ENCODE measurements at places on chromosomes 6 and 20. TPM values are rescaled to one million over a fixed set of nuclear protein-coding genes. Genes with fewer than 3 reads are reported as not detected.

RRAGD gene
- 62.7 TPM for total RNA-seq

GRCh38 chr6:28080631-28081485, 490 bp downstream of the ZNF165 start:
- DNase-seq: peak; percentile 97

WFDC5 gene
- not detected for total RNA-seq

- DNase-seq: peak; percentile 95
Measured at GRCh38 chr6:41505122-41506049, 40.8 kb upstream of the FOXP4 start.

SULF2 gene
- total RNA-seq: 19.9 TPM

- no peak for DNase-seq
Measured at GRCh38 chr6:117432273-117432672, 6.5 kb upstream of the ROS1 start.

DNA sequence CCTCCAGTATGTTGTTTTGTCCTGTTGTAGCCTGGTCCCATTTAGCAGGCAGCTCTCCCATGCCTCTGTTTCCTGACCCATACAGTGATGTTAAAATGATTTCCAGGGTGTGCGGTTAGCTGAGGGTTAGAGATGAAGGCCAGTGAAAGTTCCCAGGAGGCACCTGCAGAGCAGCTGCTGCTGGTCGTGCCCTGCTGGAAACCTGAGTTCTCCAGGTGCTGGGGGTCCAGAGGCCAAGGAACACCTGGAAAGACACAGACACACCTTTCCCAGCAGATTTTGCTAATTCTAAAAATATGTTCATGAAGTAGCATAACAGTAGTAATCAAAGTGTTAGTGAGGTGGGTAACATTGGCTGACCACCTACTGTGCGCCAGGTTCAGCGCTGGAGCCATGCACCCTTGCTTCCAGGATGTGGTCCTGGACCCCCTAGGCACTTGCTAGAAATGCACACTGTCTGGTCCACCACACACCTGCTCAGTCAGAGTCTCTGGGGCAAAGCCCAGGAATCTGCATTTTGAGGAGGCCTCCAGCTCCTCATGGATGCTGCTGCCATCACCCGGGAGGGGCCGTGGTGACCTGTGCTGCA, 118.7 kb downstream of the SYNDIG1 start:
- no peak for DNase-seq

DNA sequence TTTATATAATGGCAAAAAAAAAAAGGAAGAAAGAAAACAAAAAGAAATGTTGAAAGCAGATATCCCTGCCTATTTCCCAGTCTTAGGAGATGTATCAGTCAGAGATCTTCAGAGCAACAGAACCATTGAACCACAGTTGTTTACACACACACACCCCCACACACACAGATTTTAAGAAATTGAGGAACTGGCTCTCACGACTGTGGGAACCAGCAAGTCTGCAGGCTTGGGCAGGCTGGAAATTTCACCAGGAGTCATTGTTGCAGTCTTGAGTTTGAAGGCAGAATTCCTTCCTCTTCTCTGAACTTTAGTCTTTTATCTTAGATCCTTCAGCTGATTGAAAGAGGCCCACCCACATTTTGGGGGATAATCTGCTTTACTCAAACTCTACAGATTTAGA, 380.9 kb downstream of the CDKAL1 start:
- no peak for DNase-seq

RPP40 gene
- total RNA-seq: 7.9 TPM

ABHD12 gene
- 72.1 TPM for total RNA-seq

- DNase-seq: peak; percentile 76
Measured at GRCh38 chr20:36836591-36837269, 39.2 kb upstream of the TLDC2 start.

- peak; percentile 39 for DNase-seq
Measured at GRCh38 chr6:68967549-68968300, 332.6 kb downstream of the ADGRB3 start.

DNA sequence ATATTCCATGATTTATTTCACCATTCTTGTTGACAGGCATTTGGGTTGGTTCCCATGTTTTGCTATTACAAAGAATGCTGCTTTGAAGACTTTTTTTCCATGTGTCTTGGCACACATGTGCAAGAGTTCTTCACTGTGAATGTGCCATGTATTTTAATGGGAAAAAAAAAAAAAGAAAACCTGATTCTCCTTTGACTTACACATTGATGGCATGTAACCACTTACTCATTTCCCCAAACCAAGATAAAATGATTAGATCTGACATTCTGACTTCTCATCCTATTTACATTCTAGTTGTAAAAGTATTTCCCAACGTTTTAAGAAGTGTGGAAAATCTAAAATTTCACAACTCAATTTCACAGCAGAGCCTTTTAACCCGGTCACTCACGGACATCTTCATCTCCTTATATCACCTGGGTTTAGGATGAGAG, 4.4 kb downstream of the CAP2 start:
- no peak for DNase-seq

- no peak for DNase-seq
Measured at GRCh38 chr6:12343440-12344162, 53.4 kb downstream of the EDN1 start.

HLA-DPB1 gene
- total RNA-seq: 498 TPM

DNA sequence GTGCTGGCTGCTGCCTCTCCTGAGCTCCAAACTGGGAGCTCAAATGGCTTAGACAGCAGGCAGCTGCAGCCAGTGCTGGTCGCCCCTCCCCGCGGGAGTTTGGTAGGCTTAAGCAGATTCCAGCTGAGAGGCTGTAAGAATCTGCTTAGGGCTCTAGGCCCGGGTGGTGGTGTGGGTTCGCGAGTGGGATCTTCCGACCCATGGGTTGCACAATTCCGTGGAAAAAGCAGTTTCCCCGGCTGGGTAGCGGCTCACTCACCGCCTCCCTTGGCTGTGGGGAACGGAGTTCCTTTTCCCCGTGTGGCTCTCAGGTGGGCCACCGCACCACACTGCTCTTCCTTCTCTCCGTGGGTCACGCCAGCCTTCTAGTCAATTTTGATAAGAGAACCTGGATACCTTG, 232.5 kb downstream of the PKHD1 start:
- peak; percentile 24 for DNase-seq

DNA sequence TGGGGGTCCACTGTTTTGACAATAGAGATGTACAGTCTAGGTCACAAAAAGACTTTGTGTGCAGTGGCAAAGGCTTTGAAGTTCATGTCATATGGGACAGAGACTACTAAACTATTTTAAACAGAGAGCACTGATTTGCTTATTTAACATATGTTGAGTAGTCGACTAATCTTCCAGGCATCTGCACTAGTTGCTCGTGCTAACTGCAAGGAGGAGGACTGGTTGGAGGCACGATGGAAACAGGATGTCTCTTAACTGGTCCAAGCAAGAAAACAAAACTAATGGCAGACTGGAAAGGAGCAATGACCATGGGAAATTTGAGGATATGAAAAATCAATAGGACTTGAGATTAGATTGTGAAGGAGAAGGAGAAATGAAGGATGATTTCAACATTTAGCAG, 28.5 kb upstream of the ERVFRD-1 start:
- no peak for DNase-seq

TCF21 gene
- total RNA-seq: 13.8 TPM

DNA sequence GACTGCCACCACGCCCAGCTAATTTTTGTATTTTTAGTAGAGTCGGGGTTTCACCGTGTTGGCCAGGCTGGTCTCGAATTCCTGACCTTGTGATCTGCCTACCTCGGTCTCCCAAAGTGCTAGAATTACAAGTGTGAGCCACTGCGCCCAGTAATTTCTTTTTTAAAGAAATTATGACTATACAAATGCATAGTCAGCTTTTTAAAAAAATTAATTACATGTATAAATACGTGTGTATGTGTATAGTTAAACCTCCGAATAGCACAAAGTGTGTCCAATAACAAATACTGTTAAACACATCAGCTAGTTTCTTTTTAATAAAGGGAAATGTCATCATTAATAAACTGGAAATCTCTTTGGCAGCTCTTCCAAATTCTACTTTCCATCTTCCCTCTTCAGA, 135.5 kb upstream of the SALL4 start:
- DNase-seq: no peak

- no peak for DNase-seq
Measured at GRCh38 chr6:25700761-25701160, 48.7 kb downstream of the SCGN start.

- DNase-seq: no peak
Measured at GRCh38 chr6:158476389-158476788, 83.5 kb upstream of the TMEM181 start.

GRCh38 chr20:50968289-50968688, 9.7 kb downstream of the MOCS3 start:
- no peak for DNase-seq

GSTA2 gene
- total RNA-seq: 2.1 TPM

MUC21 gene
- total RNA-seq: 2.9 TPM

DNA sequence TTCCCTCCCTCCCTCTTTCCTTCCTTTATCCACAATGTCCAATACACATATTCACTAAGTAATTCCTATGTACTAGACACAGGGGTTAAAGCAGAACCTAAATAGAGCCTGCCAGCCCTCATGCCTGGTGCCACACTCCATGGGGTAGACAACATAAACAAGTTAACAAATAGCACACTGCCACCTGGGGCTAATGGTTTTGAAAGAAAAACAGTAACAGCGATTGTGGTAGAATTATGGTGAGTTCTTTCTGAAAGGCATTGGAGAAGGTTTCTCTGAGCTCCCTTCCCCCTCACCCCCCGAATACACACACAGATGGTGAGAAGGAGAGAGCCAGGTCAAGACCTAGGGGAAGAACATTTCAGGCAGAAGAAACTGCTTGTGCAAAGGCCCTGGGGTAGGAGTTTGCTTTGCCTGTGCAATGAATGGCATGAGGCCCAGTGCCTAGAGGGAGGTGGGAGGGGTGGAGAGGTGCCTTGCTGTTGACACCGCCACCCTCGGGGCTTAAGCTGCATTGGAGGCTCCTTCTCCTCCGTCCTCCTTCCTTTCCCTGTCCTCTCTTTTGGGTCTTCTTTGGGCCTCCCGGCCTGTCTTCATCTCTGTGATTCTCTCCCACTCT, 502.4 kb upstream of the SULF2 start:
- DNase-seq: no peak

ZNF292 gene
- total RNA-seq: 57.6 TPM

GRCh38 chr6:84763003-84763885, 1.2 kb downstream of the TBX18 start:
- DNase-seq: no peak

DZANK1 gene
- total RNA-seq: 3.0 TPM

GRCh38 chr20:59125332-59125731, 38.3 kb upstream of the ZNF831 start:
- no peak for DNase-seq

GRCh38 chr6:18509871-18510643, 122.9 kb downstream of the RNF144B start:
- DNase-seq: no peak
